ENCODE measurements at places on chromosomes 2 and 18. TPM values are rescaled to one million over a fixed set of nuclear protein-coding genes. Genes with fewer than 3 reads are reported as not detected.

NDUFAF7 gene
- 13.6 TPM for total RNA-seq

SLC25A52 gene
- total RNA-seq, result not detected

TSPYL6 gene
- not detected for total RNA-seq

CGREF1 gene
- 0.69 TPM for total RNA-seq

GALM gene
- 31.0 TPM for total RNA-seq

GRCh38 chr18:28814365-28814764, 637.4 kb upstream of the CDH2 start:
- DNase-seq, result no peak

- DNase-seq, result no peak
These were observed 640.4 kb downstream of the NR4A2 start for GRCh38 chr2:155692106-155692505.

DNA sequence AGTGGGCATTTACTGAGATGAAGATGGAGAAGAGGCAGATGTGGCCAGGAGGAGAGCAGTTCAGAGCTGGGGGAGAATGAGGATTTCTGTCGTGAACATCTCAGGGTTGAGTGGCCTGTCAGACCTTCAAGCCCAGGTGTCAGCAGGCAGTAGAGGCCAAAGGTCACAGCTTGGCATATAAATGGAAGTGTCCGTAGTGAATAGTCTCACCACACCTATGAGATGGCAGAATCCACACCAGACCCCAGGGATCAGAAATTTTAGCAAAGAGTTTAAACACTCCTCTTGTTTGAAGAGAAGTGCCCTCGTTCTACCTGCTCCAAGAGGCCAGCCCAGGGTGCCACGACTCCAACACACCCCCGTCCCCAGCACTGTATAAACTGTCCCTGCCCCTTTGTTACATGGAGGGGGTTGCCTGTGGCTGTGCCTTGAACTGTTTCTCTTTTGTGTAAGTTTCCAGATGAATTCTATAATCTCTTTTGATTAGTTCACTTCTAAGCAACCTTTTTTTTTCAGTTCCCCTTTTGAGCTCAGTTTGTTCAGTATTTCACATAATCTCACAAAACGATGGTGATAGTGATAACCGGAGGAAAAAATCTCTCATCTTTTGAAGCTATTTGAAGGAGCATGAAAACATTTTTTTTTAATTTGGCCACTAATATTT, 69.0 kb upstream of the TTC39C start:
- DNase-seq, result no peak

GRCh38 chr2:163703386-163703785, 32.4 kb downstream of the FIGN start:
- no peak for DNase-seq

DNA sequence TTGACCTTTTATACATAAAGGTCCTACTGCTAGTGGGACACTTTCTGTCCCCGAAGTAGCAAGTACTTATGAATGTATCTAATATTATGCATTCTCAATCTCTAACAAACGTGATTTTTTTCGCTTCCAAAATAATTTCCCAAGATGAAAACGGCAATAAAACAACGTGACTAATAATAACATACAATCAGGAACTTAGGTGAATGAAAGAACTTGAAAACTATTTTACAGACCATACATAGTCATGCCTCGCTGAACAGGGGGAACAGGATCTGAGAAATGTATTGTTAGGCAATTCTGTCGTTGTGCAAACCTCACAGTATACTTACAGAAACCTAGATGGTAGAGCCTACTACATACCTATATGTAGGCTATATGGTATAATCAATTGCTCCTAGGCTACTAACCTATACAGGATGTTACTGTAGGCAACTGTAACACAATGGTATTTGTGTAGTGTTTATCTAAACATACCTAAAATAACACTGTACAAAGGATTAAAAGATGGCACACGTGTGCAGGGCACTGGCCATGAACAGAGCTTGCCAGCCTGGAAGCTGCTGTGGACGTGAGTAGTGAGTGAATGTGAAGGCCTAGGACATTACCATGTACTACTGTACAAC, 2.5 kb downstream of the RTN4 start:
- peak; percentile 56 for DNase-seq

GRCh38 chr18:59172664-59173249, 33.1 kb downstream of the SEC11C start:
- DNase-seq, result no peak
